GM13977 (cell line): ENCODE measurements at places on chromosomes 5 and 9.

- no peak for DNase-seq
These were observed 57.6 kb downstream of the SH3TC2 start for GRCh38 chr5:149005077-149005892.

DNA sequence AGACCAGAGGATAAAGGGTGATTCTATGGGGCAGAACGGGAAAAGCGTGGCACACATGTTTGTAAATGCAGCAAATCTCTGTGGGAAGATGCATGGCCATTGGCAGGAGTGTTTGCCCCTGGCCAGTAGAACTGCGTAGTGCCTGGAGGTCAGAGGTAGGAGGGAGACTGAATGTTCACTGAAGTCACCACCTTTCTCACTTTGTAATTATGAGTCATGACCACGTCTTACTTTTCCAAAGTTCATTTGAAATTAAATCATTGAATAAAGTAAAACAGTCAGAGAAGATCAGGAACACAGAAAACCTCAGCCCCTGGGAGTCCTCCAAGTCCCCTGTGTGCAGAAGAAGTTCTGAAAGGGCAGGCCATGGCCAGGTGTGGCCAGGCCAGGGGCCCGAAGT, 4.6 kb downstream of the PTGES start:
- DNase-seq: no peak

DNA sequence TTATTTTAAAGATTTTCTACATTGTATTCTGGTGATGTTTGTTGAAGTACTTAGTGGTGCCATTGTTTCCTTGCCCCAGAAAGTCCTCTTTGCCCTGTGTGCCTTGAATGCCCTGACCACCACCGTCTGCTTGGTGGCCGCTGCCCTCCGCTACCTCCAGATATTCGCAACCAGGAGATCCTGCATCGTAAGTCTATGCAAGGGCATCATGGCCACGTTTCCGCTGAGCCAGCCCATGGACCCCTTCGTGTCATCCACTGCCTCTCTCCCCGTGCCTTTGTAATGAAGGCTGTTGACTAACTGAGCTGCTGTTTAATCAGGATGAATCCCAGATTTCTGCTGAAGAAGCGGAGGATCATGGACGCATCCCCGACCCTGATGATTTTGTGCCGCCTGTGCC, 52.3 kb downstream of the ENTREP1 start:
- DNase-seq: no peak

DNA sequence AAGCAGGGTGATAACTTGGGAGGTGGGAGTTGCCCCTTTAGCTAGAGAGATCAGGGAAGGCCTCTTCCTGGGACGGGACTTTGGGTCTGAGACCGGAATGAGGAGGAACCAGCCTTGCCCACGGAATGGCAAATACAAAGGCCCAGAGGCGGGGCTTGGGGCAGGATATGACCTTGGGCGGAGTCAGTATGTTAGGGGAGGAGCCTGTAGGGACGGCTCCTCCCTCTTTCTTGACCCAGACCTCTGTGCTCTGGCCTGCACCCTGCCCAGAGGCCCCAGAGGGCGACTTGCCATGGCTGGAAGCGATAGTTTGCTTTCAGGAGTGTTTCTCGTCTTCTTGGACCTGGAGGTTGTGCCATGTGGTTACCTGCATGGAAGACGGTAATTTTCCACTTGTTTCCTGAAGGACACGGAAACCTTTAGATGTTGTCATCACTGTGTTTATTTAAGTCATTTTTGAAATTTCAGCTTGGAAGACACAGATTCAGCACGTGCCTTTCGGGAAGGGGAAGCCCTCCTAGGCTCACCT, 85.6 kb downstream of the DAB2IP start:
- peak; percentile 46 for DNase-seq

DNA sequence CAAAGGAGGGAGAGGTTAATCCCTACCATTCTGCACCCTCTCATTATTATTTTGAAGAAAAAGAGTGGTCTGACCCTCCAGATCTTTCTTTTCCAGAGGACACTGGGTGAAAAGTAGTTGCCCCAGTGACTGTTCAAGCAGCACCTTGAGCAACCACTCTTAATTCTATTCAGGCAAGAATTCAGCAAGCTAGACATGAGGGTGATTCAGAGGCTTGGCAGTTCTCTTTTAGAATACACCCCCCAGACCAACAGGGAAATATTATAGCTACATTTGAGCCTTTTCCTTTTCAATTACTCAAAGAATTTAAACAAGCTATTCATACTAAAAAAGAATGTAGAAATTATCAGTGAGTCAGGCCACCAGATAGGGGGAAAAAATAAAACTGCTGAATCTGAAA, 178.3 kb downstream of the MRPS30 start:
- DNase-seq: no peak

GRCh38 chr9:85200726-85201404, 531.3 kb downstream of the NTRK2 start:
- DNase-seq: no peak

- DNase-seq: no peak
These were observed 70.2 kb downstream of the PRUNE2 start for GRCh38 chr9:76835571-76836283.

DNA sequence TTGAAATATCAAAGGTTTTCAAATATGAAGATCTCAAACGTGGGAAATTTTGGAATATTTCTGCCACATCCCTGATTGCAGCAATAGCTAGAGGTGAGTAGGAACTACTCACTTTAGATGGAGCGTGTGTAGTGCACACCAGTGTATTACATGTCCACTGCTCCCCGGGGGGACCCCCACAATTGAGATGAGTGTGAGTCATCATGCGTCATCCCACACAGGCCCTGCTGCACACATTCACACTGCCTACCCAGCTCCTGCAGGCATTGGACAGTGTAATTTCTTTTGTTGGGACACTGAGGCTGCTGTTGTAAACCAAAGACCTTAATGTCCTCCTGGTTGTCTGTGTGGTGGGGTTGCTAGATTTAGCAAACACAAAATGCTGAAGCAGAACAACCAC, 280.0 kb downstream of the GAS1 start:
- no peak for DNase-seq

DNA sequence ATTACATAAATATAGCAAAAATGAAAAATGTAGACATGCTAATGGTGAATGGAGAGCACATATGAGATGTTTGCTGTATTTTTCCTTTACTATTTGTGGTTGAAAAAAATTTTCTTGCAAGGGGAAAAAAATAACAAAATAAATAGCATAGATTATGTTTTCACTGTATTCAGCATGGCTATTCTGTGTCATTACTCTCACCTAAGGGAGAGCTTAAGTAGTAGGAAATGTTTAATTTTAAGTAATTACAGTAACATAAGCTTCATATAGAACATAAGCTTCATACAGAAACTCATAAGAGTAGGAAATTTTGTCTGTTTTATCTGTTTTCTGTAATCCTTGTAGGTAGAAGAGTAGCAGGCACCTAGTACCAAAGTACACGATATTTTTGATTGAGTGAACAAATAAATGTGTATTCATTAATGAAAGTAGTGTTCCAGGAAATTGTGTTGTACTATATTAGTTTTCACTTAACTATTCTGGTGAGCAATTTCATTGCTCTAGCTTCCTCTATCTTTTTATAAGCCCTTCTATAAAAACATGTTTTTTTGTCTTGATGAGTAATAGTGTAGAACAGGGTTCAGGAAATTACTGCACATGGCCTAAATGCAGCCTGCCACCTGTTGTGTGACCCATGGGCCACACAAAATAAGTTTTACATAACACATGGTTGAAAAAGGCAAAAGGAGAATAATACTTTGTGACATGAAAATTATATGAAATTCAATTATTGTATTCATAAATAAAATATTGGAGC, 1025.0 kb upstream of the CDH10 start:
- no peak for DNase-seq

GRCh38 chr5:165881259-165881658, 2375.8 kb downstream of the MAT2B start:
- no peak for DNase-seq

- DNase-seq: peak; percentile 21
These were observed 394.0 kb downstream of the CETN3 start for GRCh38 chr5:90015584-90016018.

GRCh38 chr5:150345716-150346115, 11.8 kb upstream of the TCOF1 start:
- no peak for DNase-seq

GRCh38 chr9:121354762-121355161, 15.3 kb downstream of the STOM start:
- no peak for DNase-seq

GRCh38 chr5:4005335-4005734, 409.7 kb downstream of the IRX1 start:
- no peak for DNase-seq

DNA sequence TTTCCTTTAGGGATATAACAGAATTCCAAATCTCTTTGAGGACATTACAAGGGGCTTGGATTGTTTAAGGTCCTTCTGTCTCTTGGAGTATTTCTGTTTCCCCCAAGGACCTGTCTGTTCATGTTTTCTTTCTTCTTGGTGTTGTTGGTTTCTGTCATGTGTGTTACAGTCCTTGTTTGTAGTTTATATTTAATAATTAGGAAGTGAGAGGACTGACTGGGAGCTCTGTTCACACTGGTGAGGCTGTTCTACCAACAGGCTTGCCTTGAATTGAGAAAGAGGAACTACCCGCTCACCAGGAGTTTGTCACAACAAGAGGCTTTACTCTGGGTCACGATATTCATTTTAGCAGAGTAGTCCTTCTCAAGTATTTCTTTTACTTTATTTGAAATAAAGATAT, 119.2 kb upstream of the SV2C start:
- peak; percentile 12 for DNase-seq

- peak; percentile 83 for DNase-seq
These were observed 57.4 kb upstream of the PLPP6 start for GRCh38 chr9:4604678-4605095.

GRCh38 chr5:111251921-111252320, 27.7 kb downstream of the CAMK4 start:
- no peak for DNase-seq

- DNase-seq: peak; percentile 37
These were observed 11.2 kb upstream of the PCDH1 start for GRCh38 chr5:141889282-141889871.

DNA sequence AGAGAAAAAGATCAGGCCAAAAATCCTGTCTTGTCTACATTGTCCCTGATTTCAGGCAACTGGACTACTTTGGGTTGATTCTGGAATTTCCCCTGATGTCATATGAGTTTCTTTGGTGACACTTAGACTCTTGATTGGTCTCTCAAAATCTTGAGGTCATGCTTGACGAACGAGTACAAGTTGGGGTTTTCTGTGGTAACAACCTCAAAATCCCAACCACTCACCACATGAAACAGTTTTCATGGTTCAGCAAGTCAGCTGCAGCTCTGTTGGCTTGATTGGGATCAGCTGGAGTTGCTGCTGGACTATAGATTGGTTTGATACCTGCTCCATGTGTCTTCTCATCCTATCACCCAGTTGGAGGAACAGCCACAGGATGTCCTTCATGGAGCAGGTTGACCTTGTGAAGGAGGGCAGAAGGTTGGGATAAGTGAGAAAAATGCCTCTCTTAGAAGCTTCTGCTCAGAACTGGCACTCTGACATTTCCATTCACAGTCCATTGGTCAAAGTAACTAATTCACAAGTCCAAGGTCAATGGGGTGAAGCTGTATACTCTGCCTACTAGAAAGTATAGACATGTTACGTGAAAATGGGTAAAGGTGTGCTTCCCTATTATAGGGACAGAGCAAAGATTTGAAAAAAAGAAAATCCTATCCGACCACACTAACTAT, 284.5 kb downstream of the SH3GL2 start:
- DNase-seq: peak; percentile 46

- DNase-seq: peak; percentile 96
These were observed 489 bp upstream of the PANK3 start for GRCh38 chr5:168579488-168580226.

DNA sequence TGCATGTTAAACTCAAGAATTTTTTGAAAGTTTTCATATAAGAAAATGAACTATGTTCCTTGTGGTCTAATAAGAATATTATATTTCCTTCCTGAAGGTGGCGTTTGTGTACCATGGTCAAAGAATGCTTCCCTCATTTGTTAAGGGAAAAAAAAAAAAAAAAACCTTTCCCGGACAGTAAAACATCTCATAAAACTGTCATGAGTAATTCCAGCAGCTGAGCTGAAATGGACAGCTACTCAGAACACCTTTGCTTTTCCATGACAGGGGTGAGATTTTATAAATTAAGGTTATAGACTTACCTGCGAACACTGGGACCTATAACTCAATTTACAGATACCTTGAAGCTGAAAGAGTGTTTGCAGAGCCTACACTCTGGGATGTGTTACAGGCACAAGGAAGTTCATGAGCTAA, 113.2 kb upstream of the RANBP3L start:
- DNase-seq: no peak

- no peak for DNase-seq
These were observed 212.1 kb upstream of the NUDT12 start for GRCh38 chr5:103774721-103775120.

- no peak for DNase-seq
These were observed 490.5 kb upstream of the ZNF608 start for GRCh38 chr5:125236981-125237380.

GRCh38 chr9:108956022-108956630, 21.9 kb downstream of the ABITRAM start:
- DNase-seq: no peak

GRCh38 chr5:8553364-8553763, 684.4 kb downstream of the MTRR start:
- no peak for DNase-seq

- no peak for DNase-seq
These were observed 22.5 kb downstream of the PCSK5 start for GRCh38 chr9:75912951-75913350.

GRCh38 chr5:90421136-90421535, 11.6 kb upstream of the CETN3 start:
- DNase-seq: no peak

- no peak for DNase-seq
These were observed 84.3 kb upstream of the PPP2R2B start for GRCh38 chr5:146962801-146963355.

- no peak for DNase-seq
These were observed 351.8 kb downstream of the EBF1 start for GRCh38 chr5:158747816-158748432.

DNA sequence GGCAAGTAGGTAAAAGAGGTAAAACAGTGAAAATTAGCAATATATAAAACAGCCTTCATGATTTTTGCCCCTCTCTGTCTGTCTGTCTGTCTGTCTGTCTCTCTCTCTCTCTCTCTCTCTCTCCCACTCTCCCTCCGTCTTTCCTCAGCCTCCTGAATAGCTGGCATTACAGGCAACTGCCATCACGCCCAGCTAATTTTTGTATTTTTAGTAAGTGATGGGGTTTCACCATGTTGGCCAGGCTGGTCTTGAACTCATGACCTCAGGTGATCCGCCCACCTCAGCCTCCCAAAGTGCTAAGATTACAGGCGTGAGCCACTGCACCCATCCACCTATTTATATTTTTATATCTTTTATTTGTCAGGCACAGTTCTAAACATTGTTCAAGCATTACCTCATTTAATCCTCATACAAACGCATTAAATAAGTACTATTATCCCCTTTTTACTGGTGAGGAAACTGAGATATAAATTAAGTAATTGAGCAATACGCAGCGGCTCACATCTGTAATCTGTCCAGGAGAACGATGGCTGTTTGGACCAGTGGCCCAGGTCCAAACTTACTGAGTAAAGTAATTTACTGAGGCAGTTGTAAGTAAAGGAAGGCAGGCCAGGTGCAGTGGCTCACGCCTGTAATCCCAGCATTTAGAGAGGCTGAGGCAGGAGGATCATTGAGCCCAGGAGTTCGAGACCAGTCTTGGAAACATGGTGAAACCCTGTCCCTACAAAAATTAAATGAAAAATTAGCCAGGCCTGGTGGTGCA, 60.9 kb downstream of the UBE2R2 start:
- DNase-seq: no peak

- no peak for DNase-seq
These were observed 65.2 kb downstream of the STARD4 start for GRCh38 chr5:111447099-111447498.
